ENCODE measurements at places on chromosomes 12 and 14.

- no peak for DNase-seq
Measured at GRCh38 chr12:70783455-70783854, 137.1 kb downstream of the PTPRR start.

DNA sequence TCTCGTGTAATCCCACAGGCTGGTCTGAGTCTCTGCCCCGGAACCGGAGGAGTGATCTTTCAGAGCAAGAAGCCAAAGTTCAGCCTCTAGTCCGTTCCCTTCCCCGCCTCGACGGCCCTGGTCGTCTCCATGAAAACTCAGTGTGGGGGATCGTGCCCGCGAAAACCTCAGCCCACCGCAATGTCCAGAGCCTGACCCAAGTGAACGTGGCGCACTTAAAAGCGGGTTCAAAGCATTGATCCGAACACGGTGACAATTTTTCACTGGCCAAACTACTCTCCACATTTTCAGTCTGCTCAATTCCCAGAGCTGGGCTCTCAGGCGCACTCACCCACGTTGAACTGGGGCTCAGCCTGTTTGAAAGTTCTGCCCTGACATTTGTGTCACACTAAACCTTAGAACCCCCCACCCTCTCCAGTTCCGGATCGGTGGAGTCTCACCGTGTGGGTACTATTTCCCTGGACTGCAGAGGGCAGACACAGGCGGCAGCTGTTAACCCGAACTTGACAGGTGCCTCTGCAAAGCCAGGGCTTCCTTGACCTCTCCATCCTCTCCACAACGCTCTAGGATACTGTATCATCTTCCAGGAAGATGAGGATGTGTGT lies 886 bp upstream of the PRICKLE1 start:
- peak; percentile 13 for DNase-seq

GRCh38 chr12:5066251-5066650 lies 22.6 kb downstream of the KCNA5 start:
- no peak for DNase-seq

- DNase-seq: no peak
Measured at GRCh38 chr14:53042480-53042879, 91.6 kb upstream of the FERMT2 start.

DNA sequence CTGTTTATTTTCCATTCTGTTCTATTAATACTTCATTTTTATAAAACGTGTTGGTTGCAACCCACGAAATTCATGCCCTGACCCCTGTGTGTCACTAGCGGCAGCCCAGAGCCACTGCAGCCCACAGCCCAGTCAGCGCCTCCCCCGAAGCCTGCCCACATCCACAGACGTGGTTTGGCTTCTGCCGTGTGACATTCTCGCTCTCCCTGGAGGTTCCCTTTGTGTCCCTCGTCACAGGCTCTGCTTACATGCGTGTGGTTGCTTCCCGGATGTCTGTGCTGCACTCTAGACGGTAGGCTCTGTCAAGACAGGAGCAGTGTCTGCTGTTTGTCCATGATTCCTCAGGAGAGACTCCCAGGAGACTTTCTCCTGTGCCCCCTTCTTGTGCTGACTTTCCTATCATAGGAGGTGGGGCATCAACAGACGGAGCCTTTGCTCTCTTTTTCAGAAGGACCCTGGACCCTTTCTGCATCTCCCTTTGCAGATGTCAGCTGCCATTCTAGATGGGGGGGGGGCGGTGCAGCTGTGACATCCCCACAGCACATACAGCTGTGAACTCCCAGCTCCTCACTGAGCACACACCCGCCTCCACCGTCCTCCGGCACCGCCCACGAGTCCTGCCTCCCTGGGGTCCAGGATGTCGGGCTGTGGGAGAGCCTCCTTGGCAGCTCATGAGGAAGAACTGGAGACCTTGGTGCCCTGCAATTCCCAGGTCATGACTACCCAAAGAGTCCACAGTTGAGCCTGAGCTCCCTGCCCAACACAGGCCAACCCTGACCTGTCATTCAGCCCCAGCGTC lies 36.8 kb upstream of the PIWIL1 start:
- DNase-seq: no peak

GRCh38 chr14:69117020-69117767 lies 35.7 kb downstream of the DCAF5 start:
- no peak for DNase-seq

GRCh38 chr14:55512421-55512820 lies 67.6 kb upstream of the KTN1 start:
- no peak for DNase-seq

DNA sequence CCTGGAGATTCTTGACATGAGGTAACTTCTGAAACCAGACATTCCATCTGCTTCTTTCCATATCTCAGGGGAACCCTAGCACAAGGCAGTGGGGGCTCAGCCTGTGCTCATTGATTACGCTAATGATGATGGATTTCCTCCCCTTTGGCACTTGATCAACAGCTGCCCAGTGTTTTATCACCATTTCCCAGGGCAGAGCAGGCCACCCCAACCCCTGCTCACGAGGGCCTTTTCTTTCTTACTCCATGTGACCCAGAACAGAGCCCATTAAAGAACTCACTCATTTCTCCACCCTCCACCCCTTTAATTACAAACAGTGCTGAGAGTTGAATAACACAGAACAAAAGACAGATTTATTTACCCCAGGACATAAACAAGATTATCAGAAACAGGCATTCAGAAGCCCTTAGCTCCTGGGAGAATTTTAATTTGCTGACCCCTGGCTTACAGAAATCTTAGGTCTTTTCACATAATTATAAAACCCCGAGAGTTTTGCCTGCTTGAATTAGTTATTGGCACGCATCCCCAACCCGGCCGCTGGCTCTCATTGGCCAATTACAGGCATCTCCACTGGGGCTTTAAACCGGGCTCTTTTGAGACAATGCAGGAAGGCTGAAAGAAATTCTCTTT lies 32.0 kb upstream of the CCDC60 start:
- DNase-seq: no peak

GRCh38 chr12:69901221-69901905 lies 76.3 kb downstream of the MYRFL start:
- no peak for DNase-seq

GRCh38 chr14:93269341-93270068 lies 62.4 kb downstream of the UBR7 start:
- peak; percentile 75 for DNase-seq

- no peak for DNase-seq
Measured at GRCh38 chr12:57813971-57814772, 4.4 kb downstream of the AVIL start.

DNA sequence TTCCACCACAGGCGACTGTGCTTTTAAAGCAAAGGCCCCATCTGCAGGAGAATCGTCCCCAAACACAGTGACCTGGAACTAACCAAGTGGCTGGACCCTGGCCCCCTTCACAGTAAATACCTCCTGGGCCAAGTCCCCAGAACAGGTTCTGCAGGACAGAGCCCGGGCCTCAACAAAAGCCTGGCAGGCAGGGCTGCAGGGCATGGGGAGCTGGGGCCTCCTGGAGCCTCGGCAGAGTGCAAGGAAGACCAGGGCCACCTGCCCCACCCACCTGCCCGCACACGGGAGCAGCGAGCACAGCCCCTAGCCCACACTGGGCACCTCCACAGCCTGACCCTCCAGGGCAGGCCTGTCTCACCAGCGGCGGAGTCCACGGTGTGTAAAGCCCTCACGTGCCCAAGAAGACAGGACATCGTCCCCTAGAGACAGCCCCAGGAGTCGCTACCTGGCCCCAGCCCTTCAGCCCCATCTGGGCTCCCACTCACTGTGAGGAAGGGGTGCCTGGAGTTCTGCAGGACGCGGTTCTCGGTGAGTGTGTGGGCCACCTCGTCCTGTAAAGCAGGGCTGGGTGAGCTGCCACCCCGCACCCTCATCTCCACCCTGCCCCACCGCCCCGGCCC lies 21.0 kb downstream of the AKT1 start:
- no peak for DNase-seq

DNA sequence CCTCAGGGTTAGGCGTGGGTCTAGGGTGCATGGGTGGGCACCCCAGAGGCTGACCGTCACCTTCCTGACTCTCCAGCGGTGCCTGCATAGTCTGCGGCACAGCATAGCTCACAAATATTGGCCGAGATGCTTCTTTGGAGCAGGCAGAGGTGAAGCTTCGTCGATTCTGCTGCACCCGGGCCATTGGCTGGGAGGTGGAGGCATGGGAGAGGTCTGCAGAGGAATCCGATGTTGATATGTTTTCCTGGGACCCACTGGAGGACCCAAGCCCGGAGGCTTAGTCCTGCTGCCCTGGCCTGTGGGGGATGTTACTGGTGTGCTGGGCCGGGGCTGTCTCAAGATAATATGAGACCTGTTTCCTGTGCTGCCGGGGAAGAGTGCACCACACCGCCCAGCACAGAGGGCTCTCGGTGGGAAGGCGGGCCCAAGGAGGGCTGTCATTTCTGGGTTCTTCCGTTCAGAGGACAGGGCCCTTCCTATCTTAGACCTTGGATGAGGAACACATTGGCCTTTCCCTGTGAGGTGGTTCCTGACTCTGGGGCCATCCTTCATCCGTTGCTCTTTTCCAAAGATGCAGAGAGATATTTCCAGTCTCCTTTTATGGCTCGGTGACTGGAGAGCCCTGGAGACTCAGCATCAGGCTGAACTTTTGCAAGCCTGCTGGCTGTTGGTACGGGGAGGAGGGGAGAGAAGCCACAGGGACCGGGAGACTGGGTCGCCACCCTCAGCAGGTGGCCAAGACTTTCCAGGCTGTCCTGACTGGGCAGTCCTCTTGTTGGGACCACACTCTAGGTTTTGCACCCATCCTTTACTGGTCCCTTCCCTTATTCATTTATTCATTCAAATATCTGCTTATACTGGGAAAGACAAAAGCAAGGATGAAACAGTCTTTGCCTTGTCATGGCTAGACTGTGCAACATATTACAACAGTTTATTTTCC lies 143.5 kb downstream of the TSPAN9 start:
- DNase-seq: no peak

DNA sequence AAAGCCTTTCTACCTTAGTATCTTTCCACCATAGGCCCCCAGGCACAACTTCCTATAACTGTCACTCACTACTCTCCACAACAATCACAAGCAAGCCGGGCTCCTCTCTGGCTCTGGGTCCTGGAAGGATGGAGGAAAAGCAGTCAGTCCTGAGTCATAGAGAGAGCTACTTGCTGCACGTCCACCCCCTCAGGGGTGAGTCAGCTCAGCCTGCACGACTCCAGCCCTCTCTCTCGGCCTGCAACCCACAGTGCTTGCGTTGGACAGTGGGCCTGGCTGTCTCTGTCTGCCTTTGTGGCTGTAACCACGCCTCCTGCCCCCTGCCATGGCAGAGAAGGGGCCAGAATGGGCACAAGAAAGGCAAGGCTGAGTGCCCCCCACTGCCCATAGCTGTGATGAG lies 154.1 kb upstream of the FKBP4 start:
- DNase-seq: peak; percentile 97

DNA sequence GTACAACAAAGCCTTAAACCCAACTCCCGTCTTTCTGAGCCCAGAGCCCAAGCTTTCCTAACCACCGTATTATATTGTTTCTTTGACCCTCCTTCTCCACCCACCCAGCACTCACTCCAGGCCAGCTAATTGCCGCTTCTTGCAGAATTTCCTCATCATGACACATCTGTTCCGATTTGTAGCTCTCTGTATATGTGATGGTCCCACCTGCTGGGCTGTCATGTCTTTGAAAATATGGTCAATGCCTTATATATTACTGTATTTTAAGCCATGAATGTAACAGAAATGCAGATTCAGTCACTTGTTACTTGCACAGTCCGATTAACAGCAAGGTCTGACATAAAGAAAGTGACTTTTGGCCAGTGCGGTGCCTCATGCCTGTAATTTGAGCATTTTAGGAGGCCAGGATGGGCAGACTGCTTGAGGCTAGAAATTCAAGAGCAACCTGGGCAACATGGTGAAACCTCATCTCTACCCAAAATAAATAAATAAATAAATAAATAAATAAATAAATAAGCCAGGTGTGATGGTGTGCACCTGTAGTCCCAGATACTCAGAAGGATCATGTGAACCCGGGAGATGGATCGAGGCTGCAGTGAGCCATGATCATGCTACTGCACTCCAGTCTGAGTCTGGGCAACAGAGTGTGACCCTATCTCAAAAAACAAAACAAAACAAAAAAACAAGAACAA lies 359.8 kb downstream of the ATP23 start:
- DNase-seq: no peak

GRCh38 chr14:91536327-91536726 lies 26.2 kb upstream of the PPP4R3A start:
- no peak for DNase-seq

- no peak for DNase-seq
Measured at GRCh38 chr12:42705863-42706262, 116.3 kb upstream of the PRICKLE1 start.

- DNase-seq: no peak
Measured at GRCh38 chr14:99930420-99931274, 134.6 kb upstream of the EVL start.

GRCh38 chr14:75453817-75454434 lies 26.1 kb downstream of the JDP2 start:
- DNase-seq: peak; percentile 42

DNA sequence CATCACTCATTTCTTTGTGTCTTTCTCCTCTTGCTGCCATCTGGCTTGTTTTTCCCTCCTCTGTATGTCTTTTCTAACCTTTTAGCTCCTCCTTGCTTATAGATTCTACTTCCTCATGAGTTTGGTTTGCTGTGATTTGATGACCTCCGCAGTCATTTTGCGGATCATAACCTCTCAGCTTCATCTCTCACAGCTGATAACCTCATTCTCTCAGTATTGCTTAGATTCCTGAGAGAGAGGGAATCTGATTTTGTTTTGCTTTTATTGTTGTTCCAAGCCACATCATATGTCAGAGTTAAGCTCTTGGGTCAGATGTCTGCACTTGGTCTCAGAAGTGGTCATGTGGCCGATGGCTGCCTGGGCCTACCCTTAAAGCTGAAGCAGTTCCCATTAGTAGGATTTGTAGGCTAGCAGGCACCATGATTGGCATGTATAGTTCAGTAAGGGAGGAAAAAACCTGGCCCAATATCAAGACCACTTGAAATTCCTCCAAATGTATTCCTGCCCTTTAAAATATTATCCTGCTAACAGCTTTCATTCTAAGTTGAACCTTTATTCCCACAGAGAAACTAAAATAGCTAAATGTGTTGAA lies 13.5 kb downstream of the ZNF664 start:
- DNase-seq: peak; percentile 17

- no peak for DNase-seq
Measured at GRCh38 chr14:63192085-63192484, 12.2 kb upstream of the RHOJ start.

- no peak for DNase-seq
Measured at GRCh38 chr12:74527491-74527890, 10.1 kb upstream of the ATXN7L3B start.

- DNase-seq: peak; percentile 21
Measured at GRCh38 chr14:85482552-85482951, 47.4 kb upstream of the FLRT2 start.

DNA sequence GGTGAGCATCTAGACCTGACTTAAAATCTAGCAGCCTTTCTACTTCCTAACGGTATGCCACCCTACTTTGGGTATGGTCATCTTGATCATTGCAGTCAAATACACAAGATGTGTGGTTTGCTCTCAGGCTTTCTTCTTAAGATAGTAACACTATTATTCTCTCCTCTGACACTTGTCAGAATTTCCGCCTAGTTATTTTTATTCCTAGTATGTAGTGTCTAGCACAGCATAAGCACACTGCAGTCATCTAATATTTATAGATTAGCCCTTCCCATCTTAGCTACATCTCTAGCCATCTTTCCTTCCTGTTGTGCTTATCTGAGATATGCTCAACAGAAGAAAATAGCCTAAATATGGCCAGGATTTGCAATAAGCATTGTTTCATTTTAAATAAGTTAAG lies 180.1 kb downstream of the C12orf50 start:
- DNase-seq: no peak
